ENCODE measurements at places on chromosomes 3 and 15.

DNA sequence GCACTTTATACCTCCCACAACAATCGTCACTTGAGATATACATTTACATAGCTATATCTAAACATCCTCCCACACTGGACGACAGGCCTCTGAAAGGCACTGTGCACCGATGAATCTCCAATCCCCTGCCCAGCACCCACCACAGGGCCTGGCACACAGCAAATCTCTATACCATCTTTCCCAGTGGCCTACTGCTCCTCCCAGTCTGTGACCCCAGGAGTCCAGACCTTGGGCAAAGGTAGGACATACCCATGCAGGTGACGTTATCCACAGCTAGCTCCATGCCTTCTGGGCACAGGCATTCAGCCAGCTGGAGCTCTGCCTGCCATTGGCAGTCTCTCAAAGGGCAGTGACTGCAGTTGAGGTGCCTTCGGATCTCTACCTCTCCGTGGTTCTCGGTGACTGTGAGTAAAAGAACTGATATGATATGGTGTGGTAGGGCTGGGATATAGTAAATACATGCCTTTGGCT is 5.8 kb downstream of the LTK start:
- no peak for DNase-seq

- DNase-seq = no peak
Measured at GRCh38 chr3:16608816-16609215, 3.6 kb upstream of the DAZL start.

DNA sequence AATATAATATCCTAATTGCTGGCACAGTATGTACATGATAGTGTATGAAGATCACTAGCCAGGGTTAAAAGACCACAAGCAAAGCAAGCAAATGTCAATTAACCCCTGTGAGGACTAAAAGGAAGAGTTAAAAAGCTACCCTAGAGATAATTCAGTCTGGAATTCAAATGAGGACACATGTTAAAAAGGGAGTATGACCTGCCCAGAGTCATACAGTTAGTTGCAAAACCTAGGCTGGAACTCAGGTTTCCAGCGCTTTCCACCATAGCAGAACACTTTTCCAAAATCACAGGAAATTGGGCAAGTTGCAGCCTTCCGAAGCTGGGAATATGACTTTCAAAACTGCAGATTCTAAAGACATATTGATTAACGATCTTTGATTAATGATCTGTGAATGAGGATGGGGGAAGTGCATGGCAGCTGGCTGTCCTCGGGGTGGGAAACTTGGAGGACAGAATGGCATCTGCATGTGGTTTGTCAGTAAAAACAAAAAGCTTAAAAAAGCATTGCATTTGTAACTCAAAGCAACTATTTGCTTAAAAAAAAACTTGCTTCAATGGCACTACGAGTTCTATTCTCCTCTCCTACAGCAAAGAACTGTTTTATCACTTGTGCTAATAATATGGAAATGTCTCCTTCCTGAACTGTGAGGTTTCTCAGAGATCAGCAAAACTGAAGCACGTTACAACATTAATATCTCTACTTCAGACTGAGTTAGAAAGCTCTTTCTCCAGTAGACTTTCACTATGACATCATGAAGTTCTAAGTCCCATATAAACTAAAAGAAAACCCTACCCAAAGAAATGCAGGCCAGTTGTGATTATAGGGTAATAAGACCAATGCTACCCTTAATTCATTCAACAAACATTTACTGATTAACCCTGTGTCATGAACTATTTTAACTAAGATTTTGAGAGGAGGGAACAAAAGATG is 46.2 kb downstream of the IGSF11 start:
- no peak for DNase-seq

DNA sequence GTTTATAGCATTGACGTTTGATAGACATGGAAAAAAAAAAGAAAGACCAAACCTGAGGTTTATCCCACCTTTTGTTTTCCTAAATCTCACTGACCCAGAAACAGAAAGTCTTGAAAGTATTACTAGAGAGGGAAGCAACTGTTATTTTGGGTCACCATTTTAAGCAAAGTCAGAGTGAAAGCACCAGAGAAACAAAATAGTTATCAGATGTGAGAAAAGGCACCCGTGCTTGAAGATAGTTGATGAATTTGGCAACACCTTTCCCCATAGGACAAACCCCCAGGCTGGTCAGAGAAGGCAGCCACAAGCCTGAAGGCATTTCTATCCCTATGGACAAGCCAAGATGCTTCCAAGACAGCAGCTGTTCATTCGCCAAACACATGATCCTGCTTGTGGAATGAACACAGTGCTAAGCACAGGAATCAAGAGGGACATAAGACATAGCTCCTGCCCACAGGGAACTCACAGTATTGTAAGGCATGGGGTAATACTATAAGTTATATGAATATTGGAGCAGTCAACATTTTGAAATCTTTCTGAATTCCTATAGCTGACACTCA is 170.9 kb downstream of the ERC2 start:
- no peak for DNase-seq

DNA sequence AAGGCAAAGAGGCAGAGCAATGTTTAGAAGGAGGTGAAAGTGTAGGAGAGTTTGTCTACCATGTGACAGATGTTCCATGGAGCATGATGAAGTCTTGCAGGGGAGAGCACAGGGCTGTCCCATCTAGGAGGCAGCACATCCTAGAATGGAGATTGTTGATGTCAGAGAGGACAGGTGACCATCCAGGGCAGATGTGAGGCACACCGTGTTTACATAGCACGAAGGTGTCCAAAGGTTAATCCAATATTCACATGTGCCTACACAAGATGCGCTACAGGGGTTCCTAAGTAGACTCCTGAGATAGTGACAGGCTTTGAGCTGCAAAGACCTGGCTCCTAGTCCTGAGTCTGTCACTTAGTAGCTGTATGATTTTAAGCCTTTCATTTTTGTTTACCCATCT is 219.3 kb upstream of the SLCO3A1 start:
- no peak for DNase-seq

DNA sequence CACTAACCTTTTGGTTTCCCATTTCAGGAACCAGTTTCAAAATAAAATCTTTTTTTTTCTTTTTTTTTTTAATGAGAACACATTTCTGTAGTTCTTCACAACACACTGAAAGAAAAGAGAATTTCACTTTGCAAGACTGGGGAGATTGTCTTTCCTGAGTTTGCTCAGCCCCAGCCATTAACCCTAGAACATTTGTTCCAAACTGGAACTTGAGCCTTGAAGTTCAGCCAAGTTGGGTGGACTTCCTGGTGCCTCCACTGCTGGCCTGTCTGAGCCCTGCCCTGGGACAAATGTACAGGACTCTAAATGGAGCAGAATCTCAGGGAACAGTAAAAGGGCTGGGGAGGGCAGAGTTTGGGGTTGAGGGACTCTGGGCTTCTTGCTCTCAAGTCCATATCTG is 196.4 kb upstream of the LPP start:
- no peak for DNase-seq
